ENCODE measurements at places on chromosomes 1 and 21.
A peak's percentile ranks its signal among the peaks of the same experiment; 100 is the strongest.

DNA sequence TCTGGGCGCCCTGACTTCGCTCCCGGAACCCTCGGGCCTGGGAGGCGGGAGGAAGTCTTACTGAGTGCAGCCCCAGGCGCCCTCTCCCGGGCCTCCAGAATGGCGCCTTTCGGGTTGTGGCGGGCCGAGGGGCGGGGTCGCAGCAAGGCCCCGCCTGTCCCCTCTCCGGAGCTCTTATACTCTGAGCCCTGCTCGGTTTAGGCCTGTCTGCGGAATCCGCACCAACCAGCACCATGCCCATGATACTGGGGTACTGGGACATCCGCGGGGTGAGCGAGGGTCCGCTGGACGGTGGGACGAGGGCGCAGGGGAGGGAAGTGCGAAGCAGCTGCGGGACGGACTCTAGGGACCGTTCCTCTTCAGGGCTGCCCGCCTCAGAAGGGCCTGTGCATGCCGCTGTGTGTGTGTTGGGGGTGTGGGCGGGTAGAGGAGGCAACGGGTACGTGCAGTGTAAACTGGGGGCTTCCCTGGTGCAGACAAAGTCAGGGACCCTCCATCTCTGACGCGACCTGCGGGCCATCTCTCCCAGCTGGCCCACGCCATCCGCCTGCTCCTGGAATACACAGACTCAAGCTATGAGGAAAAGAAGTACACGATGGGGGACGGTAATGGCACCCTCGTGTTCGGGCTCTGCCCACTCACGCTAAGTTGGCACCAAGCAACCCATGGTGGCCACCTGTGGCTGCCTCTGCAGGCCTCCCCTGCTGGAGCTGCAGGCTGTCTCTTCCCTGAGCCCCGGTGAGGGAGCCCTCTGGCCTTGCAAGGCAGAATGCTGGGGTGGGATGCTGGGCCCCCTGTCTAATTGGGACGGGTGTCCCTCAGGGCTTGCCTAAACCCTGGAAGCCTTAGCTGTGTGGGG lies at the start of gene GSTM1:
Gene GSTM1, plus strand, starts transcription at position 177 of the 859 bp plus-strand sequence. Its CDS starts 57 bp downstream, at position 234.
- peak; percentile 64 for DNase-seq

GRCh38 chr1:148379170-148379500 lies 104.0 kb downstream of the PPIAL4G start:
- no peak for DNase-seq

DNA sequence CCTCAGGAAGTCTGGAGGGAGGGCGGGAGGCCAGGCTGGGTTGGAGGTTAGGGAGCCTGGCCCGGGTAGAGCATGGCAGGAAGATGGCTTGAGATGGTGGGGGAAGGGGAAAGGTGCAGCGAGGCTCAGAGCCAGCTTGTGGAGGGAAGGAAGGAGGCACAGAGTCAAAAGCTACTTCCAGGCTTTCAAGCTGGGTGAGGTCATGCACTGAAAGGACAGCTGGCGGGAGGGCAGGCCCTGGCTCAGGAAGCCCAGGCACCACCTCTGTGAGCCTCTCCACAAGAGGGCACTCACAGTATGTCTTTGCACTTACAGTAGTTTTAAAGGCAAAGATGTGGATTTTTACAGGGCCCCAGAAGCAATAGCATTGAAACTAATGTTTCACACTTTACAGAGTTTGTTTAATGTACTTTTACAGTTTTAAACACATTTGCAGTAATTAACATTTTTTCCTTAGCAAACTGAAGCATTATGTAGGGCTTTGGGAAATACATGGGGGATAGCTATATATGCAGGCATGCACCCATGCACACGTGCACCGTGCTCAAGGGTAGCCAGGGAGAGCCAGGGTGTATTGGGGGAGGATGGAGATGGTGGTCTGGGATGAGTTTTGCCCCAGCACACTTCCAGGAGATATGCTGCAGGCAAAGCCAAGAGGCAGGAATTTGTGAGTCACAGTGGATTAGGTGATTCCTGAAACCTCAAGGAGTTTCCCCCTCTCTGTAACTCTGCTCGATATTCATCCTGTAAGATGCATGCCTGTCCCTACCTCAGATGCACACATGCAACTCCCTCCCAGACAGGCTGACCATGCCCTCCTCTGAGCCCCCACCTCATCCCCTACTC lies 6.1 kb upstream of the ADAM15 start:
- DNase-seq, result peak; percentile 90

- no peak for DNase-seq
Observed at GRCh38 chr21:24428591-24429199, 1178.6 kb downstream of the MRPL39 start.

DNA sequence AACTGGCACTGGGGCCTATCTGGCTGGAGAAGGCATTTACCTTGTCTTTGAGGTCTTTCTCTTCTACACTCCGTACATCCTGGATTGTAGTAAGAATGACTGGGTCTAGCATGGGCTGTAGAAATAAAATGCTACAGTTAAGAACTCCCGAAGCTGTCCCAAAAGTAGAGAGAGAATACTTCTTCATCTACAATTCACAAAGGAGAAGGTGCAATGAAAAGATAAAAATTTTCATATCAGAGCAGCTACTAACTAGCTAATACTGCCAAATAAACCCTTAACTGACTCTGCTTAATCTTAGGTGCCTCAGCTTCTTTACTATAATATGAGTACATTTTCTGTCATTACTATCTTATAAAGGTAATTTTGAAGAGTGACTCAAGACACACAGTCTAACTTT lies 55.6 kb downstream of the USP24 start:
- DNase-seq, result no peak

DNA sequence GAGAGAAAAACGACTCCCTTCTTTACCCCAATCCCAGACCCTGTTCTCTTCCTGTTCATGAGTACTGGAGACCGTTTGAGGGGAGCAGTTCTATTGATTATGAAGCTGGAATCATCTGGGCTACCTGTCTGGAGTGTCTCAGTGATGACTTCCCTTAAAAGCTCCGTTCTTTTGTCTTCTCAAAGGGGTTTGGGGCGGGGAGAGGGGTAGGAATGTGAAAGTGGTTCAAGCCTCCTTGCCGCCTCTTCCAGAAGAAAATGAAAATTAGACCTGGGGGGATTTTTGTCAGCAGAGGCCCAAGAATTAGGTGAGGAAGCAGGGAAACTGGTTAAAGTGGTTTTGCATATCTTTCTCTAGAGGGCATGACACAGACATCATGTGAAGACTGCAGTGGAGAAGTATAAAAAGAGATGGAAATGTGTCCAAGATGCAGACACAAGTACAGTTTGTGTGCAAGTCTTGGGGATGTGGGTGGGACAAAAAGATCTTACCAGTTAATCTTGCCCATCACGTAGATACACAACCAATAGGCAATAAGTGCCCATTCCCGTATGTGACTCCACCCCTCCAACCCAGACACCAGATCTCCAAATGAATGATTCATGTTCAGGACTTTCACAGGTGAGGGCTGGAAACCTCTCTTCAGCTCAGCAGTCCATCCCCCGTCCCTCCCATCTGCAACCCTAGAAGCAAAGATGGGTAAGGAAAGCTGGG lies 470 bp upstream of the MTMR11 start:
- DNase-seq, result peak; percentile 26

DNA sequence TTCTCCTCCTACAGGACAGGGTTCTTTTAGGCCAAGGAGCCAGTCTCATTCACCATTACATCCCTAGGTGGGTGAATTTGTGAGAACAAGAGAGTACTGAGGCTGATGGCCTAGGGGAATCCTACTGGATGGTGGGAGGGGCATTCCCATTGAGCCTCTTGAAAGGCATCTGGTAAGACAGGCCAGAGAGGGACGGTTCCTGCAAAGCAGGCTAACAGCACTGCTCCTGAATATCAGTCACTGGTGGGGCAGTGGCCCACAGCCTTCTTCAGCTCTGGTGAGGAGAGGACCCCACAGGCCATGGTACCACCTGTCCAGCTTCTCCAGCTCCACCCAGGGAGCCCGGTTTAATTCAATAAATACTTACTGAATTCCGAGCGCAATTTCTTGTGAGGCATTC lies 125.9 kb upstream of the EDN2 start:
- no peak for DNase-seq

- no peak for DNase-seq
Observed at GRCh38 chr1:90394247-90394646, 322.9 kb downstream of the BARHL2 start.

DNA sequence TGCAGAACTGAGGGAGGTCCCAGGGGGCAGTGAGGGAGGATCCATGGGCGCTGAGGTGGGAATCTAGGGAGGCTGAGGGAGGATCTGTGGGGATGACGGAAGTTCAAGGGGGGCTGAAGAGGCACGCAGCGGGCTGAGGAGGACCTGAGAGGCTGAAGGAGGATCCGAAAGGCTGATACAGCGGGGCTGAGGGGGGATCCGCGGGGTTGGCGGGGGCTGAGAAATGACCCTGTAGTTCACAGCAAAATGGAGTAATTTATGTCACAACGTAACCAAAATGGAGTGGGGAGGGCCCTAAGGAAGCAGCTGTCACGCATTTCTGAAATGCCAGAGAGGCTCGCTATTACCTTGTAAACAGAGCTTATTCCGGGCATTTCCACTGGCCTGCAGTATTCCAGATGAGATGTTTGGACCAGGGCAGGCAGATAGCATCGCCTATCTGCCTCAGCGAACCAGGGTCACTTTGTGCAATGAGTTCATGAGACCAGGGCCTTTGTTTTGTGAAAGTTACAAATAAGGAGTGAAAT lies 926 bp upstream of the MRPL55 start:
- no peak for DNase-seq

GRCh38 chr1:183165456-183165855 lies 20.6 kb upstream of the LAMC2 start:
- no peak for DNase-seq

DNA sequence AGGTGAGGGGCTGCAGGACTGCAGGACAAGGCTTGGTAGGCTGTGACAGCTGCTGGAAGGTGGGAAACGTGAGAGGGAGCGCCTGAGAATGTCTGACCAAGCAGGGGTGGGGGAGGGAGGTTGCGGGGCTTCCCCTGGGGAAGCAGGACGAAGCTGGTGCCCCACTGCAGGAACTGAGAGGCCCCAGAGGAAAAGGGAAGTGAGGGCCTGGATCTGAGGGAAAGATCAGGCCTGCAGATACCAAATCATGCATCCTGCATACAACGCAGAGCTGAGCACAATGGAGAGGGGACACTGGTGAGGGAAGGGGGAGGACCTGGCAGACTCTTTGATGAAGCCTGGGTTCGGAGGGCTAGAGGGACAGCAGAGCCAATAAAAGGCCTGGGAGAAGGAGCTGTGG lies 65.7 kb upstream of the BACE2 start:
- no peak for DNase-seq

GRCh38 chr1:47651311-47652089 lies 213.7 kb downstream of the FOXD2 start:
- no peak for DNase-seq

GRCh38 chr1:180081474-180081873 lies 73.2 kb upstream of the QSOX1 start:
- DNase-seq, result no peak

DNA sequence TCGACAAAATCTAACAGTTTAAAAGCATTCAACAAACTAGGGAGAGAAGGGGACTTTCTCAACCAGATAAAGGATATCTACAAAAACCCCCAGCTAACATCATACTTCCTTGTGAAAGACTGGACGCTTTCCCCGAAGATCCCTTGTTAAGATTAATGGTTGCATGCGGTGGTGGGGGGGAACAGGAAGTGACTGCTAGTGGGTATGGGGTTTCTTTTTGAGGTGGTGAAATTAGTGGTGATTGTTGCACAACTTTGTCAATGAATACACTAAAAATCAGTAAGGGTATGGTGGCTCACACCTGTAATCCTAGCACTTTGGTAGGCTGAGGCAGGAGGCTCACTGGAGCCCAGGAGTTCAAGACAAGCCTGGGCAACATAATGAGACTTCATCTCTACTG lies 26.9 kb upstream of the EYA3 start:
- DNase-seq, result no peak

DNA sequence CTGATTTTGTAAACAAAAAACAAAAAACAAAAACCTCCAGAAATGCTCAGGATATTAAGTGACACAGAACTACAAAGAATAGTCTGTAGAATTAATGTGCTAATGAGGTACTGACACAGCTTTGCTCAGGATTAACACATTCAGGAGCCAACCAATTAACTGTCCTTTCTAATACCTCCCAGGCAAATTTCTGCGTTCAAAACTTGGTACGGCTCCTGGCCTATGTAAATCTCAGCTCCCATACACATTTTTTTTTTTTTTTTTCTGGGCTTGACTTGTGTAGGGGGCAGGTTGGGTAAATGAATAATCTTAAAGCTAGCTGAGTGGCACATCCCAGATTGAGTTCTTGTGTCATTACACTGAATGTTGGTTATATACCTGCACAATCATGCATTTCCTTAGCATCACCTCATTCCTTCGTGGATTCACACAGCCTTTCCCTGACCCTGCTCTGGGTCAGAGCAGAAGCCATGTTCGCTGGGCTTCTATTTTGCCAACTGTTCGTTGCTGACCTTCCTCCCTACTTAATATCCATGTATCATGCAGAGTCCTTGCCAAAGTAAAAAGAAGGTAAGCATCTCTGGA lies 12.6 kb upstream of the IER5 start:
- no peak for DNase-seq

GRCh38 chr1:147214325-147214724 lies 10.8 kb downstream of the FMO5 start:
- peak; percentile 26 for DNase-seq

DNA sequence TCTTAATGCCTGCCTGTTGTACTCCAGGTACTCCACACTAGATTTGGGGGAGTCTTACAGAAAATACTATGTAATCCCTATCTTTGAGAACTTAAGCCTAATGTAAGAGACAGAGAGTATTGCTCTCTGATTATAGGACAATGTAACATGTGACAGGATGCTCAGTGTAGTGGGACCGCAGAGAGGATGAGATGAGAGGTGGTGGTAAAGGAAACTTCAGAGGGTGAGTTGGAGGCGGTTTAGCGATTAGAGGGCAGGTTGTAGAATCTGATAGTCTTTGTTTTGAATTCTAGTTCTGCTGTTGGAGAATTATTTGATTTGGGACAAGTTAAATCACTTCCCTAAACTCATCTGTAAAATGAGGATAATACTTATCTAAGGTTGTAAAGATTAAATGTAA lies 5.4 kb downstream of the SOAT1 start:
- DNase-seq, result no peak

DNA sequence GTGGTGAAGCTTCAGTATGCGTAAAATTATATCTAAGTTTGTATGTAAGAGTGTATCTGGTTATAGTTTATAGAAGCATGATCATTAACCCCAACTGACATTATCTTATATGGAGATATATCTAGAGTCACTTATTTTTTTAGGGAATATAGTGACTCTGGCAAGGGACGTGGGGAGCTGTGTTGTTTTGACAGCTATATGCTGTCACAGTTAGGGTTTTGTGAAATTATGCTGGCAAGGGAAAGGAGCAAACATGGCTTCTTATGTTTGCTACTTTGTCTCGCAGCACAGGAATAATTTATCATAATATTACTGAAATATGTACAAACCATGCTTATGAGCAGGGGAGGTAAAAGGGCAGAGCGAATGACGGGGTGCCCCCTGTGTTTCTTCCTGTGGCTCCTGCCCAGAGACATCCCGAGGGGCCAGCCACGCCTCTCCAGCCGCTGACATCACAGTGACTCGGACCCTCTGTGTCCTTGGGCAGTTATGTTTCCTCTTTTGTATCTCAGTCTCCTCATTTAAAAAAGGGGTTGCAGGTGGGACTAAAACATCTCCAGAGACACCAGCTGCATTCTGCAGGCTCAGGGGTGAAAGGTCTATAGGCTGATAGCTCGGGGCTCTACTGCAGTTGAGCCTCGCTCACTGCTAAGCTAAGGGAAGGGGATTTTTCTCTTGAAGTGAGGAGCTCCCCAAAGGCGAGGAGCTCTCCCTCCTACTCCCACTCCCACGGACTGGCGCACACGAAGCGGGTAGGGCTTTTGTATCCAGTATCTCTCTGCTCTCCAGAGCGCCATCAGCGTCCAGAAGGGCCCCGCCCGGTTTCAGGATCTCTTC lies 14.9 kb downstream of the A3GALT2 start:
- DNase-seq, result no peak

GRCh38 chr1:39640861-39641260 lies 1.4 kb upstream of the HEYL start:
- DNase-seq, result no peak

- DNase-seq, result no peak
Observed at GRCh38 chr1:94079080-94079940, 41.6 kb downstream of the ABCA4 start.
